ENCODE measurements at places on chromosomes 5 and 9.

DNA sequence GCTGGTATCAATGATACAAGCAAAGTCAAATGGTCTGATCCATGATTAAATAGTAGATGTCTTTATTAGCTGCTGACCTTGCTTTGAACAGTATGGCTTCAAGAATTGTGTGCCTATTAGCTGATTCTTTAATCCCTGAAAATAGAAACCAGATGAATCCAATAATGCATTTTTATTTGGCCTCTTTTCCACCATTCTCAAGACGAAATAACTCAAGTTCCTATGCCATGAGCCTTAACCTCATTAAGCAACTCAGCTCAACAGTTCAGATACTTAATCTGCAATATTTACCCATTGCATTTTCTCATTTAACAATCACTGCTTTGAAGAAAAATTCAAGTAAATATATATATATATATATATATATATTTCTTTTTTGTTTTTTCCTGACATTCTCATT is 588.6 kb upstream of the MEF2C start:
- DNase-seq = no peak

DNA sequence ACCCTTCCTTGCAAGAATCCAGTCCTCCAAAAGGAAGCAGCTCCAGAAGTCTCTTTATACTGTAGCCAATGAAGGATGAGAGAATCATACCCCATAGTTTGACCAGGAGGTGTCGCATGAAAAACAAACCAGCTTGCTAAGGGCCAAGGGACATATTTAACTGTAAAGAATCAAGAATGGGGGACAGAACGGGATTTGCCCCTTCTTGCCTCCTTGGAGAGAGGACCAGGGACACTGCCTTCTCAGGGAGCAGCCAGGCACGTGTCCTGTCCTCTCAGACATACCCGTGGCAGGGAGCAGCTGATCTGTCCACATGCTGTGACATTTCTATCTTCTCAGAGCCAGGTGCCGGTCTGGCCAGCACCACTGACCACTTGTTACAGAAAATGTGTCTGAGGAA is 11.7 kb downstream of the PRUNE2 start:
- no peak for DNase-seq

- no peak for DNase-seq
Observed at GRCh38 chr5:51382521-51383130, 622 bp upstream of the ISL1 start.

- DNase-seq = no peak
Observed at GRCh38 chr9:115469841-115470240, 351.9 kb upstream of the TNC start.

DNA sequence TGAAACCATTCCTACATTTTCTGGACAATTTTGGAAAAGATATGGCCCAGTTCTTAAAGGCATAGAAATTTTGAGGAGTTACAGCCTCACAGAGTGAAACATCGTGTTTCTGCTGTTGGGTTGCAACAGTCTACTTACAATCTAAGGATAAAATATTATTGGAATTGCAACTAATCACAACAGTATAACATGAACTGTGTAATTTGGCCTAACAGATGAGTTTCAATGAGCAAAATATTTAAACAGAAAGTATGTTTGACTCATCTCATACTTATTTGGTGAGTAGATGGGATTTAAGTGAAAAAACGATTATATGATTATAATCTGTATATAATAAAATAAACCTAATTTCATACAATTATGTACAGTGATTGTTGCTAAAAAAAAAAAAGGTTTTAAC is 1061.8 kb downstream of the CDH12 start:
- DNase-seq = no peak

- no peak for DNase-seq
Observed at GRCh38 chr9:27665136-27665535, 91.9 kb upstream of the C9orf72 start.

DNA sequence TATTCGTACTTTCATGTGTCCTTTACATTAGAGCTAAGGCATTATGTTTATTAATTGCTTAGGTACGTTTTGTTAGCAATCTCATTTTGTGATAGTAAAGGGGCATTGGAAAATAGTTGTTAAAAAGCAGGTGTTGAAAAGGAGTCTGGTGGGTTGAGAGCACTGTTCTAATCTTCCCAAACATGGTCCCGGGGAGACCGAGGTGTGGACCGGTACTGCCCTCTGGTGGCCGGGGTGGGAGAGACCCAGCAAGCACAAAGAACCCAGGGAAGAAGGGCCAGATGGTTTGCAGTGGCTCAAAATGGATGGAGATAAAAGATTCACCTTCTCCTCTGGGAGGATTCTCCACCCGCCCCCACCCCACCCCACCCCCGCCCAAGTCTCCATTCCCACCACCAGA is 26.1 kb downstream of the IDNK start:
- peak; percentile 61 for DNase-seq

GRCh38 chr5:119022017-119022745 is 33.8 kb upstream of the DTWD2 start:
- DNase-seq = no peak

DNA sequence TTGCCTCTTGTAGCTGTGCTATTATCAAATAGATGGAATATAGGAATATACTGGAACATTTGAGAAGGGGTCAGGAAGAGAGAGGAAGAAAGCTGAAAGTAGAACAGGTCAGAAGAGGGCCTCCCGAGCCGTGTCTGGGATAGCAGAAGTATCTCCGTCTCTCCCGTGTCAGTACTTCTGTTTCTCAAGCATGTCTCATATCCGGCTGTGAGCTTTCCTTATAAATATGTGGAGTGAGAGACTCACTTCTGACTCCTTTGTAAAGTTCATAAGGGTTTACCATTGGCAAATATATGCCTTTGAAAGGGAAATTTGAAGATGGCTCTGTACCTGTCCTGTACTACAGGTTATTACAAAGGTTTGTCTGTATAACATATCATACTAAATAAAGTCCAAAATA is 50.3 kb downstream of the MOCS2 start:
- DNase-seq = no peak

DNA sequence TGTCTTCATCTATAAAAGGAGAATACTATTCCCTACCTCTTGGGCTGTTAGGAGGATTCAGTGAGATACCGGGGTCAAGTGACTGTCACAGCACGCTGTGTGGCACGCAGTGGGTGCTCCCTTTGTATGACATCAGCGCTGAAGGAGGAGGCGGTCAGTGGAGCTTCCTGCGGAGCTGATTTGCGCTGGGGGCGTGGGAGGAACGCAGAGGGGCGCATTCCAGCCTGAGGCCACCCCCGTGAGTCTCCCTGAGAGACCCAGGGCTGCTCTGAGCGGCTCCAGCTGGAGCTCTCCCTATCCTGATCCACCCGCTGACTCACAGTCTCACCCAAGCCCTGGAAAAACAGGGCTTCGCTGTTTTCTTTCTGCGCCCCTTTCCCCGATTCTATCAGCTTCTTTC is 24.3 kb upstream of the NEURL1B start:
- DNase-seq = no peak

DNA sequence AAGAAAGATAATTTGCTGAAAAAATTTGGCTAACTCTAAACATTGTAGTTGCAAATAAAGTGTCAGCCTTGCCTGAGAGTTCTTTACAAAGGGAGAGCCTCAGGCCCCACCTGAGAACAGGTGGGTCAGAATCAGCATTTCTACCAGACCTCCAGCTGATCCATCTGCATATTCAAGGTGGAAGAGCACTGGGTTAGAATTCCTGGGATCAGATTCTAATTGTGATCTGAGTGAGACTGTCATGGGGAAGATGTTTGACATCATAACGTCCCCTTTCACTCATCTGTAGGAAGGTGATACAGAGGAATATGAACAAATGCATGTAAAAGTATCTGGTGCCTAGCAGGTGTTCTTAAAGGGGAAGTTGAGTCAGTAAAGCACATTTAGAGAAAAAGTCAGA is 54.6 kb downstream of the FBXL7 start:
- no peak for DNase-seq

GRCh38 chr5:9878206-9878605 is 248.1 kb upstream of the TAS2R1 start:
- DNase-seq = no peak

GRCh38 chr5:43772764-43773477 is 169.9 kb downstream of the NNT start:
- DNase-seq = no peak

DNA sequence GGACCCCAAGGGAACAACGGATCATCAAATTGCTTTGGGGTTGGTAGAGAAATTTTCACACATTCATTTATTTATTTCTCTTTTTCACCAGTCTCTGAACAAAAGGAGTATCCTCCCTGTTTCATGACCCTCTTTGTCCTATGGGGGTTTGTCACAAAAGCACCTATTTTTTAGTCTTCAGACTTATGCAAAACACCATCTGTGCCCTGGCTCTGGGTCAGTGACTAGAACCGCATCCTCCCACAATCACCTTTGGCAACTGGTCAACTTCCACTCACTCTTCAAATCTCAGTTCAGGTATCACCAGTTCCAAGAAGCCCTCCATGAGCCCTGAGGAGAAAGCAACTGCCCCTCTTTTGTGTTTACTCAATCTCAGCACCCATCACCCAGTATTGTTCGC is 395.7 kb downstream of the CDK5RAP2 start:
- DNase-seq = no peak

DNA sequence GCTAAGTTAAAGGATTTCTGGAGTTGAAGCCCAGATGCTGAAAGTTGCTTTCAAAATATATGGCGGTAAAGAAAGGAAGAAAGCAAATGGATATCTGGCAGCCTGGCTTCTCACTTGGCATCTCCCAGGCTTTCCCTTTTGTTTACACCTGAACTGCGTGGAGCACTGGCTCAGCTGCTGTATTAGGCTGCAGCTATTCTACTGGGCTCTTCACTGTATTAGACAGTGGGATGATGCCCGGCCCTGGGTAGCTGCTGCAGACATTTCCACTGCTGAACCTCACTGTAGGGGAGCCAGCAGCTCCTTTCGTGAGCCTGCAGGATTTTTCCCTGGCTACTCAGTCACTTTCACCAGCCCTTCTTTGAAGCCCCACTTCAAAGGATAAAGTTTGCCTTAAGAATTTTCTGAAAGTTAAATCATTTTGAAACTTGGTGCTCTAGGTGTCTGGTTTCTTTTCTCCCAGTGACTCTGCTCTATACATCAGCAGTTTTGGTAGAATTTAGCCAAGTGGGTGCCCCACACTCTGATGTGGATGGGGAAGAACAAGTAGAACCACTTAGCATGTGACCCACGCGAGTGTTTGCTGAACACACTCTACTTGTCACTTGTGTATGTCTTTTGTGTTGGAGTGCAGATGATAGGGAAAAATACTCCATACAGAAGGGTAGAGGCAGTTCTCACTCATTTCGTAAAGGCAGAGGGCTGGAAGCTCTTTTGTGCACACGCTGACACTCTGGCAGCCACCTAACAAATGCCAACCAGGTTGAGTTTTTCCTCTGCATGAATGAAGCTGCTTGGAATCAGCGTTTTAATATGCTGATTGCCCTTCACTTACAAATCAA is 49.9 kb downstream of the C9orf152 start:
- no peak for DNase-seq

DNA sequence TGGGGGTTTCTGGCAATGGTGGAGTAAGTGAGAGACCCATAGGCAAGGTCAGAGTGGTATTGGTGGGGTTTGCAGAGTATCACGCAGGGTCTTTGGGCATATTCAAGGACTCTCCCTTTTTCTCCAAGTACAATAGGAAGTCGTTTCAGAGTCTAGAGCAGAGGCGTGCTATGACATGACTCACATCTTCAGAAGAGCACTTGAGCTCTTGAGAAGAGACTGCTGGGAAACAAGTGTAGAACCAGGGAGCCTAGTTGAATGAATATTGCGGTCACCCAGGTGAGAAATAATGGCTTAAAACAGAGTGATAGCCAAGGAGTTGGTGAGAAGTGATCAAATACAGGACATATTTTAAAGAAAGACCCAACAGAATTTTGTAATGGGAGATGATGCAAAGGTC is 813.4 kb downstream of the TLE1 start:
- DNase-seq = no peak

GRCh38 chr5:126341906-126342630 is 81.1 kb upstream of the GRAMD2B start:
- DNase-seq = no peak

GRCh38 chr9:1009101-1009707 is 32.7 kb downstream of the DMRT3 start:
- DNase-seq = peak; percentile 52

- DNase-seq = no peak
Observed at GRCh38 chr5:133780619-133781280, 168.4 kb upstream of the FSTL4 start.

GRCh38 chr5:88685591-88686541 is 197.1 kb downstream of the MEF2C start:
- no peak for DNase-seq

GRCh38 chr9:124220946-124221451 is 36.8 kb upstream of the NEK6 start:
- DNase-seq = no peak

DNA sequence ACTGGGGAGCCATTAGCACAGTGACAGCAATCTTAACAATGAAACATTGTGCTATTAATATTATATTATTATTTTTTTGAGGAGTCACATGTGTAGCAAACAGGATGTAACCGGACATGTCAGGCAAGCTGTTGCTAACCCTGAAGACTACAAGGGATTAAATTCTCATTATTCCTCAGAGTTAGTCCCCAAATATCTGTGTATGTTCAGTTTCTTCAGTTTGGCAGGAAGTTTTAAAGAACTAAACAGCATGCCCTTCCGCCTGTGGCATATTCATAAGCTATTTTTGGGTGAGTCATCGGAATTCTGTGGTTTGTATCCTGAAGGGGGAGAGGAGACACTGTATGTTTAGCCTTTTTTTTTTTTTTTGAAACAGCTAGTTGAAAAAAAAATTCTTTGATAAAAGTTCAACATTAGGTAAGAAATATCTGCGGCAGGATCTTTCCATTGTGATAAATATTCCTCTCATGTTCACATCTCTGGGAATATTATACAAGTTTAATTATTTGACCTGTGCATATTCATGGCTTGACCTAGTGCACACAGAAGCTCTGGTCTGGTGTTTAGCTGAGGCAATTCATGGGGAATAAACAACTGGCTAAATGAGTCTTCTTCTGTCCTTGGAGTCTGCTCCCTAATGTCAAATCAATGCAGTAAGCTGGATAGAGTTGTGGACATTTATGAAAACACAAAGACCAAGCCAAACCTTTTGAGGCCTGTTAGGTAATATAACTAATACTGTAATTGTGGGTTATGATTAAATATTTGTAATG is 202.7 kb upstream of the CDKN2B start:
- no peak for DNase-seq

- DNase-seq = no peak
Observed at GRCh38 chr5:131685516-131686171, 50.6 kb upstream of the RAPGEF6 start.

DNA sequence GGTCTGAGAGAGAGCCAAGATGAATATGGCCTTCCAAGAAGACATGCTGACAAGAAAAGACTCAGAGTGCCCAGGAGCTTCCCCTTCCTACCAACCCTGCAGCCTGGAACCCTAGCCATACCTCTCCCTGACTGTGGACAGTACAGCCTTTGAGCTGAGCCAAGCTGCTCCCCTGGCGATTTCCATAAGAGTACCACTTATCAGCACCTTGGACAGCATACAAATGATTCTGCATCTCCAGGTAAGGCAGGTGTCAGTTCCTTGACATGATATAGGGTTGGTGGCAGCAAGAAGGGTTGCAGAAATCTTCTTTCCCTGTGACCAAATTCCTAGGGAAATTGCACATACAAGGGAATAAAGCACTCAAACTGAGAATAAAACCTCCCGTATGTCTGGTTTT is 58.3 kb downstream of the MFAP3 start:
- no peak for DNase-seq

Measured in activated B cell treated with CpG ODN at 0.5 μM for 24 hours (primary cell).